Stimulated activated naive CD4-positive, alpha-beta T cell treated with Interleukin-2 at 50 U/mL for 16 hours (primary cell): ENCODE measurements at places on chromosomes 3 and 15.
A peak's percentile ranks its signal among the peaks of the same experiment; 100 is the strongest.

DNA sequence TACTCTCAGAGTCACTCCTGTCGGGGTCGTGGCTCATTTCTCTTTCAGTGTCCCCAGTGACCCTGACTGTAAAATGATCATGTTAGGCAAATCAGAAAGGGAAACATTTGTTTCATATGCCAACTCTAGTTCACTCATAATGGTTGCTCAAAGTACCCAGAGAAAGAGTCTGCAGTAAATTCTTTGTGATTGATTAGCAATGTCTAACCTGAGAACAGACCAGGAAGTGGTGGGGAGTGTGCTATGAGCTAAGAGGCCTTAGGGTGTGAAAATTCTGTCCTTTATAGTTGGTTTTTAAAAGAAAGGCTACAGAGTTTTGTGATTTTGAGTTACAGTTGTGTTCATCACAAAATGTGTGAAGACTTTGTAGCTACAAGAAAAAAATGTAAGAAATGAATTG is 108.9 kb downstream of the EDEM1 start:
- no peak for DNase-seq

GRCh38 chr3:178318941-178319816 is 217.1 kb upstream of the KCNMB2 start:
- DNase-seq, result no peak

DNA sequence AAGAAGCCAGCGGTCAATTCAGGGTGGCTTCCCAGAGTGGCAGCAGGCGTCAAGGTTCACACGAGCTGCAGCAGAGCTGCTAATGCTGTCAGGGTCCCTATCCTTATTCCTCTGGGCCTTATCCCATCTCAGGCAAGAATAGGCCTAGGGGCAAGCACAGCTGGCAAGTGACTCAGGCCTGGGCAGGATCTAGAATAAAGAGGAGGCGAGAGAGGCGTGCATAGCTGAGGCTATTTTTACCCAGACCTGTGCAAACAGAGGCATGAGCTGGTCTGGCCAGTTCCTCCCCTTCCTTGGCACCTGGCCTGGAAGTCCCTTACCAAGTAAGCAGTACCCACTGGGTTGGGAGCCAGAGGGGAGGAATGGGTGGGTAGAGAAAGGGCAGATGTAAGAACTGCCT is 12.2 kb upstream of the VIPR1 start:
- DNase-seq, result no peak

GRCh38 chr3:164375995-164376394 is 702.3 kb downstream of the SI start:
- DNase-seq, result no peak

GRCh38 chr3:74693696-74694393 is 79.4 kb upstream of the CNTN3 start:
- no peak for DNase-seq

- DNase-seq, result peak; percentile 56
Measured at GRCh38 chr3:184261270-184261853, at the start of gene CAMK2N2. TSS of gene CAMK2N2 (minus strand) at chr3:184261553. CDS start at chr3:184261285, 268 bp downstream.

GRCh38 chr3:71693641-71694040 is 31.6 kb downstream of the EIF4E3 start:
- DNase-seq, result no peak
